ENCODE measurements at places on chromosomes 13 and 19. TPM values are rescaled to one million over a fixed set of nuclear protein-coding genes. Genes with fewer than 3 reads are reported as not detected.
A peak's percentile ranks its signal among the peaks of the same experiment; 100 is the strongest.

Gene PROSER1
- 21.2 TPM for total RNA-seq

Gene IL4I1
- total RNA-seq: not detected

Gene TEKTIP1
- not detected for total RNA-seq

DNA sequence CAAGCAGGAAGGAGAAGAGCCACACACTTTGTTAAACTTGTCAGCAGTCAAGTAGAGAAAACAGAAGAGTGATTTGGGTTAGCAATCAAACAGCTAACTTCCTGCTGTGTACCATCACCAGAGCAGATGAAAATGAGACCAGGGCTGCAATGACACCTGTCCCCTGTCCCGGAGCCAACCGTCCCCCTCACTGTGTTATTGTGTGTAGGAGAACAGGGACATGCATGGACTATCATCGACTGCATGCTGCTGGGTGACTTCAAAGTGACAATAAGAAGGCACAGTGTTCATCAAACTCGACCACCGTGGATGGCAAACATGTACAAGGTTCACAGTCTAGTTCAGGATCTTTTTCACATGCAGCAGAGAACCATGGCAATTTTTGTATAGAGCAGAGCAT is 94.0 kb upstream of the SLC15A1 start:
- no peak for DNase-seq

GRCh38 chr19:42283188-42284065 is 14.4 kb downstream of the CIC start:
- peak; percentile 99 for DNase-seq

GRCh38 chr19:17504456-17504855 is 7.0 kb upstream of the PGLS start:
- DNase-seq: no peak

GRCh38 chr13:25233861-25234260 is 53.4 kb downstream of the MTMR6 start:
- no peak for DNase-seq

DNA sequence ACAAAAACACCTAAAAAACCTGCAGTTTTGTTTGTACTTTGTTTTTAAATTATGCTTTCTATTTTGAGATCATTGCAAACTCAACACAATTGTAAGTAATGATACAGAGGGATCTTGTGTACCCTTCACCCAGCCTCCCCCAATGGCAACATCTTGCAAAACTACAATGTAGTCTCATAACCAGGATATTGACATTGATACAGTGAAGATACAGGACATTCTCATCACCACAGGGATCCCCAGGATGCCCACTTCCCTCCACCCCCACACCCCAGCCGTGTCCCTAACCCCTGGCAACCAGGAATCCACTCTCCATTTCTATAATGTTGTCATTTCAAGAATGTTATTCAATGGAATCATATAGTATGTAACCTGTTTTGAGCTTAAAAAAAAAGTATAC is 10.3 kb upstream of the C5AR2 start:
- no peak for DNase-seq

- DNase-seq: no peak
Measured at GRCh38 chr13:26668357-26669146, 92.0 kb downstream of the GPR12 start.

GRCh38 chr19:10604460-10604980 is 17.4 kb upstream of the AP1M2 start:
- peak; percentile 84 for DNase-seq

GRCh38 chr13:27424246-27425157 is at the start of gene GTF3A:
Gene GTF3A, plus strand, starts transcription at chr13:27424619.
- DNase-seq: peak; percentile 95

- DNase-seq: peak; percentile 91
Measured at GRCh38 chr19:1270854-1271527, 1.9 kb downstream of the CIRBP start.

Measured in lower leg skin (tissue), 4 donors.